HTR-8/SVneo (cell line): ENCODE measurements at places on chromosomes 2 and 18.

DNA sequence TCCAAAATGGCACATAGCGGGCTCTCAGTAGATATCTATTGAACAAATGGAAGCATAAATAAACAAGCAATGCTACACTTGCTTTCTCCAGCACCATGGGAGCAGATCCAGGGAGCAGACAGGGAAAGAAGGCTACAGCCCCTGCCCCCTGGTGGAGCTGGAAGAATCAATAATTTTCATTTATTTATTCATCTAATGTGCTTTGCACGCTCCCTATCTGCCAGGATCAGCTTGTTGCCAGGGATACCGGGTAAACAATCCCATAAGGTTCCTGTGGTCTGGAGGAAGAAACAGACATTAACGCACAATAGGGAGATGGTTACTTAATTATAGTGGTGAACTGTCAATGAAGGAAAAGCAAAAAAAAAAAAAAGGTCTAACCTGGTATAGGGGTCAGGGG, 40.1 kb upstream of the CLASP1 start:
- DNase-seq, result peak; percentile 54

GRCh38 chr2:21489080-21489479, 365.3 kb downstream of the TDRD15 start:
- DNase-seq, result no peak

- no peak for DNase-seq
Measured at GRCh38 chr18:3391704-3392466, 58.1 kb upstream of the TGIF1 start.

- no peak for DNase-seq
Measured at GRCh38 chr2:188142088-188142487, 149.6 kb upstream of the GULP1 start.

DNA sequence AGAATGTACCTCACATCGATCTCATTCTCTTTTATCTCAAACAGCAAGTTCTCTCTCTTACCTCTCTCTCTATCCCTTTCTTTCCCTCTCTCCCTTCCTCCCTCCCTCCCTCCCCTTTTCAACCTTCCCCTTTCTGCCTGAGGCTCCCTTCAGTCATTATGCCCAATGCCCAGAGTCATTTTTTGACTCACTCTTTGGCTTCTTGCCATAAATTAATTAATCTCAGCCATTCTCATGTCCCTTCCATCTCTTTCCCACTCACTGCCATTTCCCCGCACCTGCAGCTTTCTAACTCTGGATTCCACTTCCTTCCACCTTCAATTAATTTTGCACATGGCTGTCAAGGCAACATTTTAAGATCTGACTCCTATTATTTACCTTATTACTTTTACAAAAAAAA, 60.1 kb downstream of the EVA1A start:
- no peak for DNase-seq

- DNase-seq, result no peak
Measured at GRCh38 chr18:22507055-22507454, 89.3 kb upstream of the CTAGE1 start.

DNA sequence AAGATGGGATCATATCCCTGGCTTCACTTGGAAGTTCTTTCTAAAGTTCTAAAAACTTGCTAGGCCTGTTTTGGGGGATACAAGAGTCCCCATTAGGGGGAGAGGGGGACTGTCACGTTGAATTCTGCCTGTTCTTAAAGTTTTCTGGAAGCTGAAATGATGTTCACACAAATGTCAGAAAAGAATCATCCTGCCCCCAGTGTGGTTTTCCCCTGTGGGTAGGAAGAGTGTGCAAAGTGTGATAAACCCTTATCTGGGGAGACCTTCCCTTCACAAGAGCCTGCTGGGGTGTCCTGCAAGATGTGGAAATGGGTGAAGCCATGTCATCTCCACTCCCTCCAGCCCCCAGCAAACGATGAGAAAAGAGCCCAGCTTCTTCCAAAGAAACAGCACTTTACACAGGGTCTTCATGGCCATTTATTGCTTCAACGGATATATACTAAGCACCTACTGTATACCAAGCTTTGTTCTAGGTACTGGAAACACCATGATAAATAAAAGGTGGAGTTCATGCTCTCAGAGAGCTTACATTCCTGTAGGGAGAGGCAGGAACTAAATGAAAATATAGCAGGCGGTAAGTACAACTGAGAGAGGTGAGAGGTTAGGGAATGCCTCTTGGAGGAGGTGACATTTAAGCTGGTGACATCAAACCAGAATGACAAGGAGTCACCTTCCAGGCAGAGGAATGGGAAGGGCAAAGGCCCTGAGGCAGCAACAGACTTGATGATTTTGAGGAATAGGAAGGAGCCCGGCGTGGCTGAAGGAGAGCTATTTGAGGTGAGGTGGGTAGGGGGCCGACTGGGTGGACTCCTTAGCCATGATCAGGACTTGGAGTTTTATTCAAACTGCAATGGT, 1.6 kb downstream of the MFSD2B start:
- no peak for DNase-seq

DNA sequence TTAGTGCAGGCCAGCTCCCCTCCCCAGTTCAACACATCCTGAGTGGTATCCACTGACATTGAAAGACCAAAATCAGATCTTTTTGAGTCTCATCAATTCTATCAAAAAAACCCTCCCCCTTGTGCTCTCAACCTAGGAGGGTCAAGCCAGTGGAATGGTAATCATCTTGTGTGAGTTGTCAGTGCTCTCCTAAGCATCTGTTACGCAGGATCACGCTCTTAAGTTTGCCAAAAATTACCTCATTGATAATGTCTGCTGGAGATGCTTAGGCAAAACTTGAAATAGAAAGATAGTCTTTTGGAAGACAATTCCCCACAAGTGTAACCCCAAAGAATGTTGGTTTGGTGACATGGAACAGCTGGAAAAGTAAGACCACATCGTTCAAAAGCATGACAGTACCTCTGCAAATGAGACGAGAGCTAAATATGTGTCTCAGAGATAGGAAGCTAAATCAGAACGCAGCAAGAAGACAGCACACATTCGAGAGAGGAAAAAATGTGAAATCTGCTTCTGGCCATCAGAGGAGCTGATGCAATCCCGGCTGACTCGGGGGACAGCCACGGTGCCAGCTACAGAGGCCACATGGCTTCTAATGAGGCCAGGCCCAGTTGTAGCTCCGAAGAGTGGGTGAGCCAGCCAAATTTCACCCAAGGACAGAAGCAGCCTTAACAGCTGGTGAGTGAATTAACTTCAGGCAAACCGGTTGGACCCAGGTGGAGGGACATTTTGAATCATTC, 753.9 kb downstream of the RNF144A start:
- no peak for DNase-seq

DNA sequence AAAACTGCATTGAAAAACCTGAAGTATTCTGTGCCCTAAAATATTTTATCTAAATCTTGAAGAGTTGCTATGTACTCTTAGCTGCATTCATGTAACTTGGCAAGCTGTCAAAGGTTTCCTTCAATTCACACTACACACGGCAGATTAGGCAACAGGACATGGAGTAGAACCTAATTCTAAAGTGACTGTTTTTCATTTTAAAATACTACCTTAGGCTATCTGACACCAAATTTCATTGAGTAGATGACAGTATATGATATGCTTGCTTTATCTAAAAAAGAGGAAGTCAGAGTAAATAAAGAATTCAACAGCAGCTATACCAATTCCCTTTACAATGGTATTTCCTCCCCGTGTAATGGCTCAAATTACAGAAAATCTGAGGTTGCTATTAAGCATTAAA, 45.4 kb downstream of the EXOC6B start:
- DNase-seq, result no peak
